ENCODE measurements at places on chromosomes 13 and 19.

- no peak for DNase-seq
Observed at GRCh38 chr19:16889883-16890460, 1.2 kb downstream of the F2RL3 start.

DNA sequence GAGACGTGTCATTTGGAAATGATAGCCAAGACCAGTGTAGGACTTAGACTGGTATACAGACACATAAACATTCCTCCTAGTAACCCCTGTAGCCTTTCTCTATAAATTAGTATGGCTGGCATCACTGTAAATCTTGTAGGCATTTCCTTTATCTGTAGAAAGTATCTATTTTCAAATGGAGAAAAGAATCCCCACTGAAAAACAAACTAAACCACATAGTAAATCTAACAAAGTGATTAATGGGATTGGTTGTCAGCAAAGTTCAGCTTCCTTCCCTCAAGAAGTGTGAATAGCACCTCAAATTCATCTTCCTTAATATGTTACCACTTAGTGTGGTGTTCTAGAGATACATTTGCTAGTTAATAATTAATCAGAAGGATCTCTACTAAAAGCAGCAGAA lies 119.4 kb upstream of the NBEA start:
- no peak for DNase-seq

GRCh38 chr13:110126391-110126961 lies 180.5 kb downstream of the COL4A1 start:
- DNase-seq: no peak

GRCh38 chr19:32916969-32917615 lies 47.5 kb upstream of the SLC7A9 start:
- DNase-seq: no peak

DNA sequence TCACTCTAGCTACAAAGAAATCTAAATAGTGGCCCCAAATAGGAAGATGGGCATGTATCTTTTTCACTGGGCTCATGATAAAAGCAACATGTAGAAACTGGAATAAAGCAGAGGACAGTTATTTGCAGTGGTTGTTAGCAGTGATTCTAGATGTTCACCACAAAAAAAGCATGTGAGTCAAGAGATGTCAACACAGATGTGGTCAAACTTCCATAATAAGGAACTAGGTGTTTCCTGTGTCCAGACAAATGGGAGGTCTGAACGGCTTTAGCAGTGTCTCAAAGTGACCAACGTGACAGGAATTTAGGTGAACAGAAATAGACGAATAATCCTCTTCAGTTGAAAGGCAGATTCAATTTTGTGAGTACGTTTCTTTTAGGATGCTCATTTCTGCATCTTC lies 162.7 kb downstream of the TBC1D4 start:
- no peak for DNase-seq

- no peak for DNase-seq
Observed at GRCh38 chr13:52926971-52927370, 78.5 kb upstream of the PCDH8 start.

GRCh38 chr19:49534632-49535385 lies 7.0 kb downstream of the RCN3 start:
- peak; percentile 62 for DNase-seq

GRCh38 chr13:29707876-29708543 lies 112.5 kb upstream of the SLC7A1 start:
- peak; percentile 39 for DNase-seq

GRCh38 chr19:46977548-46977947 lies 42.1 kb upstream of the NPAS1 start:
- no peak for DNase-seq

DNA sequence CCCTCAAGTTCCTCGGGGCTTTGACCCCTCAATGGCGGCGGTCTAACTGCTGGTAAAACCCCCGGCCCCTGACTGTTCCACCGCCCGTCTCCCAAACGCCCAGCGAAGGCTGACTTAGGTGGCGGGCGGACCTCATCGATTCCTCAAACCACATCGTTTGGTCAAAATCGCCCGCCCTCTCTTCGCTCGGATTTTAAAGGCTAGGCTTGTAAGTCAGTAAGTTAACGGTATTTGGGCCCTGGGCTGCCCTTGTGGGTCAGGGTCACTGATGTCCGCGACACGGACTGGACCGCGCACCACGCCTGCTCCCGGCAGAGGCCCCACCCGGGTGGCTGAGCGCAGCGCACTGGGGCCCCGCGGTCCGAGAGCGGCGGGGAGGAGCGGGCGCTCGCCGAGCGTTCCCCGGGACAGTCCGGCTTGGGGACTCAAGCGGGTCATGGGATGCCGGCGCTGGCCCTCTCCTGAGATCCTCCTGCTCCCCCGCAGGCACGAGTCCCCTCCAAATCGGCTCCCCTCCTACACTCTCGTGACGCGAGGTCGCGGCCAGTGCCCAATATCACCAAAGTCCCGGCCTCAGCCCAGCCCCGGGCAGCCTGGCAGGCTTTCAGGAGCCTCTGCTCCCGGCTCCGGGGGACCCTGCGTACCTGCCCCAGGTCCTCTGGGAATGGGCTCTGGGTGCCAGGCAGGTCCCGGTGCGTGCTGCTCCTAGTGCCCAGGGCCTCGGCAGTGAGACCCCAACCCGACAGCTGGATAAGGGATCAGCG lies 1.0 kb downstream of the FLT1 start:
- DNase-seq: no peak

DNA sequence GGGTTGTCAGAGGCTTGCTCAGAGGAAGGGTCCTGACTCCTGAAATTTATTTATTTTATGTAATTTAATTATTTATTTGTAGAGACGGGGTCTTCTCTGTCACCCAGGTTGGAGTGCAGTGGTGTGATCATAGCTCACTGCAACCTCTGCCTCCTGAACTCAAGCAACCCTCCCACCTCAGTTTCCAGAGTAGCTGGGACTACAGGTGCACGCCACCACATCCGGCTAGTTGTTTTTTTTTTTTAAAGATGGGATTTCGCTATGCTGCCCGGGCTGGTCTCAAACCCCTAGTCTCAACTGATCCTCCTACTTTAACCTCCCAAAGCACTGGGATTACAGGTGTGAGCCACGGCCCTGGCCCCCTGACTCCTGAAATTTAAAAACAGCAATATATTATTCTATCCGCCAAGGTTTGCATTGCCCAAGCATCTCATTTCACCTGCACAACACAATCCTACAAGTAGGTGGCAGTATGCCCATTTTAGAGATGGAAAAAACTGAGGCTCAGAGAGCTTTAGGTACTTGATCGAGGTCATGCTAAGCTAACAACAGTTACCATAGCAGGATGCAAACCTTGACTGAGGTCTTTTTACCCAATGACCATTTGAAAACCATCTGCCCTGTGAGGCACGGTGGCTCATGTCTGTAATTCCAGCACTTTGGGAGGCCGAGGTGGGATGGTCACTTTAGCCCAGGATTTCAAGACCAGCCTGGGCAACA lies 18.1 kb downstream of the ARHGEF18 start:
- peak; percentile 58 for DNase-seq

DNA sequence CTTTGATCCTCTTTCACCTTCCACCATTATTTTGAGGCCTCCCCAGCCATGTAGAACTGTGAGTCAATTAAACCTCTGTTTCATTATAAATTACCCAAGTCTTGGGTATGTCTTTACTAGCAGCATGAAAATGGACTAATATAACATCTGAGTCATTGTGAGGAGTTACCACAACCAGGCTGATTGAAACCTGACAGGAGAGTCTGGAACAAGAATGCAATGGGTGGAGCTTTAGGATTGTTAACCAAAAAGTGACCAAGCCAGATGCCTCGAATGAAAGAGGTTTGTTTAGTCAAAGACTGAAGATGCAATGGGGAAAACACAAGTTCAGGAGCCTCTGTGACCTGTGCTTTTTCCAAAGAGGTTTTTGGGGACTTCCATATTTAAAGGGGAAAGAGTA lies 659.0 kb downstream of the SLITRK6 start:
- DNase-seq: no peak

DNA sequence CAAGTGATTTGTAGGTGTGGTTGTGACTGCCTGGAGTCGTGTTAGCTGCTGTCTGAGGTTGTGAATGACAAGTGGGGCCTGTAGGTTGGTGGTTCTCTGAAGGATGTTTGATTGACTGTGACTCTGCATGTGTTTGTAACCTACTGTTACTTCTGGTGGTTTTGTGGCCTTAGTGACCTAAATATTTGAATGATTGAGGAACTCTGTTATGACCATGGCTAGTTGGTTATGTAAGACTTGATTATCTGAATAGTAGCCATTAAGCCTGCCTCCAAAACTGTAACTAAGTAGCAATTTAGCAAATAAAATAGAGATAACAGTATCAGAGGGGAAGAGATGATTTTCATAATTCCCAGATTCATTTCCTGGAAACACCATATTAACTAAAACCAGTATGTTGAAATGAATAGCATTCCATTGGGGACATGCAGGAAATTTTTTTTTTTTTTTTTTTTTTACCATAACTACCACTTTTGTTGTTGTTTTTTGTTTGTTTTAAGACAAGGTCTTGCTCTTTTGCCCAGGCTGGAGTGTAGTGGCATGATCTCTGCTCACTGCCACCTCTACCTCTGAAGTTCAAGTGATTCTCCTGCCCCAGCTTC lies 865 bp downstream of the ZNF382 start:
- no peak for DNase-seq

DNA sequence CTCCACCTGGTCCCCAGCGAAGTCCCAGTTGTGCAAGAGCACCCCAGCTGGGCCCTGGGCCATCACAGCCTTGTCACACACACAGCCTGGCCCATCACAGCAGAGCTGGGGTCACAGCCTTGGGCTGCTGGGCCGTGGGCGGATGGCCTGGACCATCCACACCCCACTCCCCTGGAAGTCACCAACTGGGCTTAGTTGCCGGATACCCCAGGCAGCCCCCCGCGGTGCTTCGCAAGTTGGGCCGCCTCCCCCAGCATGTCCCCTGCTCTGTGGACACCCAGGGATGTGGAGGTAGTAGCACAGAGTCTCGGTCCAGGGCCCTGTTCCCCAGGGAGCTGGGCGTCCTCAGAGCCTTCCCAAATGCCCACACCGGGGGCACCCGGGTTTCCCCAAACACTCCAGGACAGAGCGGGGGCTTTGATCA lies 4.5 kb upstream of the ZNF554 start:
- DNase-seq: no peak

DNA sequence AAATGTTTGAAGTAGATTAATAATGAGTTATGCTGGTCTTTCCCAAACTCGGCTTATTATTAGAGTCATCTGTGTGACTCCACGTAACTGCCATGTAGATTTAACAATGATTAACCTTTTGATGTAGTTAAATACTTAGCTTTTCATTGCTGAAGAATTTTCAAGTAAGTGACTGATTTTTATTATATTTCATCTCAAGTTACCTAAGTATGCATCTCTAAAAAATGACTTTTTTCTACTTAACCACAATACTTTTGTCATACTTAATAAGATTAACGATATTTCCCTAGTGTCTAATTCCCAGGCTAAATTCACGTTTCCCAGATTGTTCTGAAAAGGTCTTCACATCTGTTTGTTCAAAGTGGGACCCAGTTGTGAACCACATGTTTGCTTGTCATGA lies 17.8 kb downstream of the BIVM start:
- DNase-seq: no peak

GRCh38 chr13:113582841-113583631 lies 1.5 kb upstream of the TFDP1 start:
- DNase-seq: no peak

- peak; percentile 80 for DNase-seq
Observed at GRCh38 chr19:34712395-34713261, 21.4 kb upstream of the ZNF181 start.

GRCh38 chr19:15253513-15253912 lies 21.3 kb upstream of the EPHX3 start:
- DNase-seq: no peak

DNA sequence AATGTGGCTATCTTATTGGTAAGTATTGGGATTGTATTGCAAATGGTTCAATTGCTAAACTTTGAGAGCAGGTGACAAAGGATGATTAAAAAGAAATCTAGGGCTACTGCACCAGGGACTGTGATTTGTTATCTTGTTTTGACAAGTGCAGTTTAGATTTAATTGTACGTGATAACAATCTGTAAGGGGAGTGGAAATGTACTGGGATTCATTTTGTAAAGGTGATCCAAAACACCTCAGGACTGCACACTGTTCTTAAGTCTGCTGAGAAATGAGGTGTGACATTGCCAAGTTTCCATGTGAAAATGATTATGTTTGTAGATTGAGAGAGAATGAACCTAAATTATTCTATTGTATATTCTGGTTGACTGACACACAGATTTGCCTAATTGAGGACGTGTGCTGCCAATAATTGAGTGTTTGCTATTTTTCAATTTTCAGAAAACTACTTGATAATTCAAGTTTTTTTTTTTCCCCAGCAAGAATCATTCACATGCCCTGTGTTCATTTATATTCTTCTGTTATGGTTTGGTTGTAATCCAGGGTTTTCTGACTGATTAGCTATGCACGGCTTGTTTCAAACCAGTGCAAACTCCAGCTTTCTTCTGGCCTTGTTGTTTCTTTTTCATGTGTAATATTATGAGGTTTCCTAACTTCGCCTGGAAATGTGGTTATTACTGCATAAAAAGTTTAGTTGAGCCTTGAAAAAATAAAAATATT lies 308.0 kb downstream of the OLFM4 start:
- DNase-seq: no peak

- DNase-seq: no peak
Observed at GRCh38 chr13:41327994-41328790, 17.1 kb downstream of the NAA16 start.

DNA sequence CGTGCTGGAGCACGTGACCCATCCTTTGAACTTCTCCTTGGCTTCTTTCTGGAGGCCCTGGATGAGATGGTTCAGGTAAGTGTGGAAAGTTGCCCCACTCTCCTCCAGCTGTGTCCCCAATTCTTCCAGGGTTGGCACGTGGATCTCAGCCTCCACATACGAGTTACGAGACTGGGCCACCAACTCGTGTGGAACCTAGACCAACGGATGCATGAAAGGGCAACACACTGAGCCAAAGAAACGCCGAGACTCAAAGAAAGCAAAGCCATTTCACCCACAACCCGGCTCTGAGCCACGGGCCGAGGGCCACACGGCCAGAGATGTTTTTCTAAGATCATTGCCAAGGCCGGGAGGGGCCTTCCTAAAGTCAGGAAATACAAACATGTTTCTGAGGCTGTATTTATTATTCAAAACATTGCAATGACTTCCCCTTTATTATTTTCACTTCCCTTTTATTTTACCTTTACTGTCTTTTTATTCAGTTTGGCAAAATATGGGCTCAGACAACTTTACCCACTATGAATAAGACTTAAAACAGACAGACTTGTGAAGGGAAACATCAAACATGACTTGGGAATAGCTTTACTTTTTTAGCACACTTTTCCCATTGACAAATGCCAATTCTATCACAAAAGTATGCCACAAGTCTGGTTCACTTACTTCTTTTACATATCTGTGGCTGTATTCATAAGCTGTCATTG lies 94.6 kb downstream of the KL start:
- no peak for DNase-seq

DNA sequence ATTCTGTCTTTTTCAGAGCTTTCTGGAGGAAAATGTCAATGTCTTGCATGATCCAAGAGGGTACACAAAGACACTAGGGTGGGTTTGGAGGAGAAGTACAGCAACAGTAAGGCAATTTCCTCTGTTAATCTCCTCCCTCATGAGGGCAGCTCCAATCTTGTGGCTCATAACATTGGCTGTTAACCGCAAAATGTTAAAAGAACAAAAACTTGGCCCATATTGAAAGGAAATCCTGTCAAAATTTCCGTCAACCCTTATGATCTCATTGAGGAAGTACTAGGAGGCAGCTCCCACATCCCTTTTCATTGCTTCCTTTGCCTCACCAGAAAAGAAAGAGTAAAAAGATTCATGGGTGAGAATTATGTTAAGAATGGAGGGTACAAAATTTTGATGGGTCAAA lies 11.6 kb downstream of the OXGR1 start:
- DNase-seq: peak; percentile 28

Data from Jurkat, Clone E6-1 (cell line).